ENCODE measurements at places on chromosomes 3 and 15.

- DNase-seq, result no peak
Measured at GRCh38 chr3:72191209-72191960, 406.4 kb upstream of the PROK2 start.

- DNase-seq, result no peak
Measured at GRCh38 chr15:68435966-68436365, 4.0 kb upstream of the ITGA11 start.

DNA sequence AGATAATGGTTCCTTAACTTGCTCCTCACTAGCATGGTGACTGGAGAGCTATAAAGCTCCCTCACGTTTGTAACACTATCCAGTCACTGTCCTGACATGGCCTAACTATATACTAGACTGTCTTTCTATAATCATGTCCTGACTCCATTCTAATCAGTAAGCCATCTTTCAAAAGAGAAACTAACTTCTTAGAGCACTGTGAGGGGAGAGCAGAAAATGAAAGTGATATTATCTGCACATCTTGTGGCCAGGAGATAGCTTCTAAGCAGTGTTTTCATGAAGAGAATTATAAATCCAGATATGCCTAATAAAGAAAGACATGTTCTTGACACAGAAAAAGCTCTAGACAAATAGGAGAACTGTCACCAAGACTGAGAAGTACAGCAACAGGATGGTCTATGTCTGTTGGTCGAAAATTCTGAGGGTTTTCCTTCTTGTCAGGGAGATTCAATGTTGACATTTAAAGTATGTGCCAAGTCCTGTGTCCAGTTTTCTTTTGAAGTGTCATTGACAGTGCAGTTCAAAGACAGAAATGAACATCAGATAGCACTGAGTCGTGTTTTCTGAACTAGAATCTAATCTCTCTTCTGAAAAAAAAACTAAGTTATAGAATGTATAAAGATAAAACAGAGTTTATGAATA, 230.6 kb upstream of the PEX5L start:
- no peak for DNase-seq

DNA sequence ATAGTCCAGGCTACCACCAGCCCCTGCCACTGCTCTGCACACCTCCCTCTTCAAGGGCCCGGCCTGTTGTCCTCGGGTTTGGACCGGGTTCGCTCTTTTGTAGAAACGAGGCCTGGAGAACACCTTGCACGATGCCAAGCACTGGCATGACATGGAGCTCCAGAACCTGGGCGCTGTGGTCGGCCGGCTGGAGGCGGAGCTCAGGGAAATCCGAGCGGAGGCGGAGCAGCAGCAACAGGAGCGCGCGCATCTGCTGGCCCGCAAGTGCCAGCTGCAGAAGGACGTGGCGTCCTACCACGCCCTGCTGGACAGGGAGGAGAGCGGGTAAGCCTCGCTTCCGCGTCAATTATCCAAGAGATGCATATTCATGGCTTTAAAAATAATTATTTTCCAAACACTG, 72.4 kb downstream of the BFSP2 start:
- no peak for DNase-seq

GRCh38 chr15:83747050-83747717, 93.3 kb downstream of the ADAMTSL3 start:
- no peak for DNase-seq

GRCh38 chr3:117526470-117527079, 817.0 kb downstream of the TUSC7 start:
- no peak for DNase-seq

- DNase-seq, result no peak
Measured at GRCh38 chr3:142148044-142148791, 1.1 kb downstream of the TFDP2 start.

- DNase-seq, result no peak
Measured at GRCh38 chr3:51099794-51100535, 285.1 kb upstream of the MANF start.

DNA sequence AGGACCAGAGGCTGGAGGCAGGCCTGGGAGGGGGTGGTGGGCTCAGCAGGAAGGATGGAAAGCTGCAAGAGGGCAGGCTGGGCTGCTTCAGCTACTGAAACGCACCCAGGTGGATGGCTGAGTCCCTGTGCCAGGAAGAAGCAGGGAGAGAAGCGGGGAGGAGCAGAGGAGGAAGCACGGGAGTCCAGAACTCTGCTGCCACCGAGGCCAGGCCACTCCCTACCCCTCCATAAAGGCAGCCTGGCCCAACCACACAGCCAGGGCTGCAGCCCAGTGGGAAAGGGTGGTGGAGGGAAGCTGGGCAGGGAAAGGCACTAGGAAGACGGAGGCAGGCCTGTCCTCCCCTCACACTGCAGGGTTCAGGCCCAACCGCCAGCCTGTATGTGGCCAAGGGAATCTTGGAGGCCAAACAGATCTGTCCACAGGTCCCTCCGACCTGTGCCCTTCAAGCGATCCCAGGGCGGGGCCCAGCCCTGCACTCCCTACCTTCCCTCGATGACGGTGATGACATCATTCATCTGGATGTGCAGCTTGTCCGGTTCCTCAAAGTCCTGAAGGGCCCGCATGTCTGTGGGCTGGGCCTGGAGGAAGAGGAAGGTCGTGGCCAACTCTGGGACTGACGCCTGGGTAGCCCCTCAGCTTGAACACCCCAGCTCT, 30.5 kb downstream of the TNK2 start:
- no peak for DNase-seq

DNA sequence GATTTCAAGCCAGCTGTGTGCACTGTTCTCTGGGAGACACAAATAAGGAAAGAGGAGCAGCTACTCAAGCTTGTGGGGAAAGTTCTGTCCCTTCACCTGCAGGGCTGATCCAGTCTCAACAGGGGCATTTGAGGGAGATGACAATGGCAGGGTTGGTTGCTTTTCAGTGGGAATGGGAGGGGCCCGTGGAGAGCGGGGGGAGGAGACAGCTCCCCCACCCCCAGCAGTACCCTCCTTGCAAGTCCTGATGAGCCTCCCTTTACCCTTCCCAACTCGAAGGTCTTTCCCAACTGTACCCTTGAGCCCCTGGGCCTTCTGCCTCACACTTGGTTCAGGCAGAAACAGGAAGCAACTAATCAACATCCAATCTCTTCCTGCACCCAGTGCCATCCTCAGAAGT, 71.8 kb upstream of the SNRPA1 start:
- DNase-seq, result no peak

DNA sequence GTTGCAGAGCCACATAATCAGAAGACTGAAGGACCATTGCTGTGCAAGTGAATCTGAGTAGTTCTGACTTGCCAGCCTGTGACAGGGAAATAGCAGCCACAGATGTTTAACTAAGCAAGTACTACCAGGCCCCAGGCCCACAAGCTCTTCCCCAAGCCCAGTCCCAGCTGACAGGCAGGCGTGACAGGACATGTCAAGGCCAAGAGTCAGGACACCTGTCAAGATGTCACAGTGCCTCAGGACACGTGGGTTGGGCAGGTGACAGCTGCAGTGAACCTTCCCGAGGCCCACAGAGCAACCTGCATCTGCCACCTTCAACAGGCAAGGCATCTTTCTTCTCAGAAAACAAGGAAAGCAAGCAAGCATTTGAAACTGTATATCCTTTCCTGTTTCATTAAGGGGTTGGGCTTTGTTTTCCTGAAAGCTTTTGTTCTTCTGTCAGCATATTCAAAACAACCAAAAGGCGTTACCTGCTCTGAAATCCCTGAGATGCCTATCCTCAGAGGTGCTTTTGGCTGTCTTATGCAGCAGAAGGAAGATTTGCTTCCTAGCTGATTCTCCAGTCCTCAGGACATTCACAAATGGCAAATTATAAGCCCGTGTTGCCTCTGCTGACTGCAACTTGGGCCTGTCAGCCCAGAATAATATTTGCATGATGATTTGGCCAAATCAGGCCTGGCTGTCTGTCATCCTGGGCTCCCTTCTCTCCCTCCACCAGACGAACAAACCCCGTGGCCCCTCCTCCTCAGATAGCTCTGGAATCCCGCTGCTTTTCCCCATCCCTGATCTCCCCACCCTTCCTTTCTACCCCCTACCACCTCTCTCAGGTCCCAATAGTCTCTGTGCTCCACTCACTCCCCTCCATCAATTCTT, 171.8 kb upstream of the WNT5A start:
- DNase-seq, result no peak

GRCh38 chr3:29140666-29141065, 140.2 kb upstream of the RBMS3 start:
- DNase-seq, result no peak
